ENCODE measurements at places on chromosomes 7 and 10.

- DNase-seq, result no peak
Observed at GRCh38 chr10:128804411-128804810, 662.6 kb upstream of the MGMT start.

DNA sequence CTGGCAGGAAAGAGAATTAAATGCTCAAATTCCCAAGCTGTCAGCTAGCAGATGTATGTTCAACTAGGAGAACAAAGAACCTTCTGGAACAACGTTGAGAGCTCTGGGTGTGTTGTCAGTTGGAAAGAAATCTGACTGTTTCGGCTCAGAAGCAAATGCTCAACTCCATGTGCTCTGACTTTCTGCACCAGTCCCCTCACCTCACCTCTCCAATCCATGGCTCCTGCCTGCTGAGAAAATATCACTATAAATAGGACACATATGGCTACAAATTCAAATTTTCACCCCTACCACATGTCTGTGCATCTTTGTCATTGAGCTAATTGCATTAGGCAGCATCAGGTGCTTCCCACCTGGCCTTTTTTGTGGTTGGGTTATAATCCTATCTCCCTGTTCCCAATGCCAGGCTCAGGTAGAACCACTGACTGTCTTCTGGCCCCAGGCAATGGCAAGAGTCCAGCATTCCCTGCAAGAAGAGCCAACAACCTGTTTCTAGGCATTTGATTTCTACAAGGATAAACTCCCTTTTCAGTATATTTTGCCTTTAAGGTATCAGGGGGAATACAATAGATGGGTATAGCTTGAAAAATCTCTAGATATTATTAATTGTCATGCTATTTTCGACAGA, 142.6 kb upstream of the LSM8 start:
- DNase-seq, result no peak

DNA sequence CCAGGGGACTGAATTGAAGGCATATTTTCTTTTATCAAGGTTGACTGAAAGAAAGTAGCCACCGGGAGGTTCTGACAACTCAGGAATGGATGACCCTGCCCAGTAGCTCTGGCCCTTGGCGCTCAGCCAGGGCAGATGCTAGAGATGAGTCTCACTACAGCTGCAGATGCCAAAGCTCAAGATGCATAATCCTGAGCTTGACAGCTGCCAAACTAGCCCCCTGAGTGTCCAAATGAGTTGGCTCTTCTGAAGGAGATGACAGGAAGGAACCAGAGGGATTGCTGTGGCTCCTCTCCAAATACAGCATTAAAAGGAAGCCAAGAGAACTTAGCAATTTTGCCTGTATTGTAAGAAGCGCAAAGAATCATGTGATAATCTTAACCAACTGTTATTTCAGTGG, 78.4 kb downstream of the NXPH1 start:
- no peak for DNase-seq

DNA sequence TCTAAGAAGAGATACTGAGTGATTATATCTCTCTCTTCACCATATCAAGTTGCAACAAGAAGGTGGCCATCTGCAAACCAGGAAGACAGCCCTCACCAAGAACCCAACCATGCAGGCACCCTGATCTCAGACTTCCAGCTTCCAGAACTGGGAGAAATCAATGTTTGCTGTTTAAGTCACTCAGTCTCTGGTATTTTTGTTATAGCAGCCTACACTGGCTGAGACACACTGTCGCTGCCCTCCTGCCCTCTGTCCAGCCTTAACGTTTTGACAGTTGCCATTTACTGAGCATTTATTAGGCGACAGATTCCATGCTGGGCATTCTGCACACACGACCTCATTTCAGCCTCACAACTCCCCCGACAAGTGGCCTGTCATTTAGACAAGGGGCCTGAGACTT, 9.5 kb upstream of the HMX3 start:
- DNase-seq, result no peak

GRCh38 chr10:4212111-4212630, 427.2 kb upstream of the KLF6 start:
- no peak for DNase-seq

GRCh38 chr7:158274404-158274811, 313.2 kb downstream of the PTPRN2 start:
- no peak for DNase-seq

DNA sequence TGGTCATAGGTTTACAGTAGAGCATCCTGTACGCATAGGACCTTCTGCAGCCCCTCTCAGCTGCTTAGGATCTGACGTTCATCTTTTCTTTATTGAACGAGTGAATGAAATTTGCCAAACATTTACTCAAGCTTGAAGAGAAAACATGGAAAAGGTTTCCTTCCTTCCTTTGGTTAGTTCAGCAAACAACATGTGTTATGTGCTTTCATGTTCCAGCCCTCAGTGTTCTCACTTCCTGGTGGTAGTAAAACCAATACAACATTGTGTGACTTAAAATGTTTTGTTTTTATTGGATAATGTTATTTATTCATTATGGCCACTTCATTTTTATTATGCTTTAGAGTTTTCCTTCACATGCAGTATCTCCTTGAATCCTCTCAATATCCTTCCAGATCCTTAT, 1.4 kb upstream of the CDCA7L start:
- no peak for DNase-seq

DNA sequence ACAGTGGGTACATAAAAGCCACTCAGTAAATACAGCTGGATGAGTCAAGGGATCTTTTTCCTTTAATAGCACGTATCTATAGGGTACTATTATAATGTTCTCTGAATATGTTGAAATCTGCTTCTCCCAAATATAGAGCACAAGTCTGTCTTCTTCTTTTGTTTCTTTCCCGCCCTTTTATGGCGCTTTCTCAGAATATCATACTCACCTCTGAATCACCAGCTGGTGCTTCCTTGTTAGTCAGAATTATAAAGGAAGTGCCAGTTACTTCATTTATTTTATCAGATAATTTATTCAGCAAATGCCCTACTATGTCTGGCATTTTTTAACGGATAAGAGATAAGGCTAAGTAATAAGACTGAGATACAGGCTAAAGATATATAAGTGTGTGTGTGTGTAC, 772.9 kb downstream of the SORCS3 start:
- DNase-seq, result no peak

- no peak for DNase-seq
Observed at GRCh38 chr7:28954946-28955345, 3.2 kb downstream of the TRIL start.

- DNase-seq, result no peak
Observed at GRCh38 chr10:17222329-17222728, 5.7 kb upstream of the VIM start.

GRCh38 chr10:317271-317769, 182.1 kb downstream of the ZMYND11 start:
- no peak for DNase-seq

DNA sequence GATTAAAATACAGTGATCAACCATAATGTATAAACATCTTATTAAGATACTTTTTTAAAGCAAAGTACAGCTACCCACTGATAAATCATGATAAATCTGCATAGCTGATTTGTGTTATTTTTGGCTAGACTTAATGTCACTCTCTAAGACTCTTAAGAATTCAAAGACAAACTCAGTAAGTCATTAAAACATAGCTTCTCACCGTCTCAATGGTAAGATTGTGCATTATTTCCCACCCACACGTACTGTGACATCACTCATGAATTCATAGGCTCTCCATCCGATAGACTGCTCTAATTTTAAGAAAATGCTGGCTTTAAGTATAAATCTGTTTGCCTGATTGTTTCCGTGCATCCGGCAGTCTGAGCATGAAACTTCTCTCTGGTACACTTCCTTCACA, 266.1 kb downstream of the GLI3 start:
- no peak for DNase-seq

- no peak for DNase-seq
Observed at GRCh38 chr7:14073543-14073942, 84.1 kb upstream of the ETV1 start.

DNA sequence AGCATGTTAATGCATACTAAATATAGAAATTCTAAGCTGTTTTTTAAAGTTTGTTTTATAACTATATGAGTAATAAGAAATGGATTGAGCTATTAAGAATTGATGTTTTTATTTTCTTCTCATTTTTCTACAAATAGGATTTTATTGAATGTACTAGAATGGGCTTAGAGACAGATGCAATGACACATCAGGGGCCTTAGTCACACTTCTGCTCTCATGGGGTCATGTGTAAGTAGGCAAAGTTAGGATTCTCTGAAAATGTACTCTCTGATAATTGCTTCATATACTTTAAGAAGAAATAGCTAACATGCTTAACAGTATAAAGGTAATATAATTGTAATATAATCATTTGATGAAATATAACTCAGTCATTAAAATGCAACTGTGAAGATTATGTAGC, 154.6 kb downstream of the ZNF438 start:
- no peak for DNase-seq

- DNase-seq, result no peak
Observed at GRCh38 chr10:73838008-73838567, 26.7 kb upstream of the NDST2 start.

DNA sequence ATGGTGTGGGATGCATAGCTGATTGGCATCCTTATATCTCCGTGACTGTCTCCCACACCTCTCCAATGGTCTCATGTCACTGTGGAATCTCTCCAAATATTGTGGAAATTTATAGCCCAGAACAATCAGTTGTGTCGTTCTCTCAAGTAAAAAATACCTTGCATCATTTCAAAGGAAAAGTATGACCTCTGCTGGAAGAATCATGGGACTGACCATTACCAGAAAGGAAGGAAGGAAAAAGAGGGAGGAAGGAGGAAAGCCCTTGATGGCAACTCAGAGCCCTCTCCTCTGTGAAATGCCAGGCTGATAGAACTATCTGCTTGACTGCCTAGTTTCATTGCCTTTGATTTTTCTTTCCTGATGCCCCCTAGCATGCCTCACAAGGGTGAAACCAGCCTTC, 76.3 kb downstream of the FOXI2 start:
- no peak for DNase-seq

GRCh38 chr7:57308631-57309408, 141.2 kb upstream of the ZNF716 start:
- no peak for DNase-seq

DNA sequence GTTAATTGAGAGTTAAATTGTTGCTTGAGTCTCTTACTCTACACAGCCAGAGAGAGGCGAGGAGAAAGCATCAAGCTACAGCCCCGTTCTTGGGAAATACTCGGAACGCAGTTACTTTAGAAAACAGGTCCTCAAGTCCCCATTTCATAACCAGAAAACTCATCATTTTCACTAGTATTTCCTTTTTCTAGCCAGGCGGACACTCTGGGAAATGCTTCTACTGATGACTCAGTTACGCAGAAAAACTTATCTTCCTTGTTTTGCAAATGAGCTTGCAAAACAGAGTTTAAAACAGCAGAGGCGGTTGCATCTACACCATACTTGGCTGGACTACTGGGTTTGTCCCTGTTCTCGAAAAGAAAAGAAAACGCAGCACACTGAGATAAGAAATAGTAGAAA, 111.4 kb upstream of the FGFR2 start:
- DNase-seq, result no peak

DNA sequence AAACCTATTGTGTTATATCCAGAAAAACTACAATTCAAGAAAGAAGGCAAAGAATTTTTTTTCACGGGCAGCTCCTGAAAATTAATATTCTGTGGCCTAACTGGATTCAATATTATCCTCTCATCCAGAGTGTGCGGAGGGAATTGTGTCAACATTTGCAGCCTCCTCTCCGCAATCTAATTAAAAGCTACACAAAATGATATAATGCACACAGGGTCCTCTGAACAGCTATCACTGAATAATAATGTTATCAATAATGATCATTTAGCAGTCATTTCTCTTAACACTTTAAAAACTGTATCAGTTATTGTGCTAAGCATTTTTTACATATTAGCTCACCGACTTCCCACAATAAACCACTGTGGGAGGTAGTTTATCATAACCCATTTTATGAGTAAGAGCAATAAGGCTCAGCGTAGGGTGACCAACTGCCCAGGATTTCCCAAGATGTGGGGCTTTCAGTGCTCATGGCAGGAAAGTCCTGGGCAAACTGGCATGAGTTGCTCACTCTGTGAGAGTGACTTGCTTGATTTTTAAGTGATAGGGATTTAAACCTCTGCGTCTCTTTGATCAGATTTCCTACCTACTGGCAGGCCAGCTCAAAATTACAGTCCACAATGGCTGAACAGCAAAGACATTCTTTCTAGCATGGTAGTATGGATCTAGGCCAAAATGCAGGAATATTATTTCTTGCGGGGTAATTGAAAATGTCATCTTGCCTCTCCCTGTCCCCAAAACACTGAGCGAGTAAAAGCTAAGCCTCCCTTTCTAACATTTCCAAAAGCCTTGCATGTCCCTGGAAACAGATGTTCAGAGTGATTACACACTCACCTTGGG, 65.7 kb downstream of the AOAH start:
- DNase-seq, result no peak

GRCh38 chr7:2503056-2503941, 16.3 kb upstream of the LFNG start:
- DNase-seq, result no peak

DNA sequence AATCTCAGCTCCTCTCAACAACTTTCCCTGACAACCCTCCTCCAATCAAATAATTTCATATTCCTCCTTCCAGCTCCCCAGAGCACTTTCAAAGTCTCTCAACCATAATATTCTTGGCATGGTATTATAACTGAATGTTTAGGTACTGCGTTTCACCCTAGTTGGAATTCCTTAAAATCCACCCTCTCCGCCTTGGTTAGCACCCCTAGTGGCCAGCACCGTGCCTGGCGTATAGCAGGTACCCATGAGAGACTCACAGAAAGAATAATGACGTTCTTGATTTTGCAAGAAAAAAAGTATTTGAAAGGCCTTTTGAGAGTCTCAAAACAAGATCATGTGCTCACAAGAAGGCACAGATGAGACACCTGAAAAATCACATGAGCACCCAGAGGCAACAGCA, 50.9 kb downstream of the GLI3 start:
- DNase-seq, result peak; percentile 24

DNA sequence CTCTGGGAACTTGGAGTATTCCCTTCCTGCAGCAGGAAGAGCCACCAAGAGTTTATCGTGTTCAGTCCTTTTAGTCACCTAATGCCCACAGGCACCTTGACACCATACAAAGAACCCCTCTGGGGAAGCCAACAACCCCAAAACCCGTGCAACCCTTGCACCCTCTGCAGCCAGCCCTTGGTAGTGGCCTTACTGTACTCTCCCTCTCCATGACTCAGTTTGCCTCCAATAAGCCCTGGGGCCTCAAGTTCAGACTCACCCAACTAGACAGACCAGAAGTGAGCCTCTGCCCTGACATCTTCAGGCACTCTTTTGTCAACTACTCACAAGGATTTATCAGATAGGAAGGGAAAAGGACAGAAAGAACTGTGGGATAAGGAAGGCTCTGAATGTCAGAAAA, 30.9 kb downstream of the KCNMA1 start:
- DNase-seq, result no peak

- no peak for DNase-seq
Observed at GRCh38 chr10:5560142-5560816, 35.5 kb downstream of the CALML3 start.

- DNase-seq, result no peak
Observed at GRCh38 chr10:43225004-43225786, 41.7 kb downstream of the RASGEF1A start.

GRCh38 chr7:4299431-4299830, 382.7 kb upstream of the FOXK1 start:
- DNase-seq, result no peak

DNA sequence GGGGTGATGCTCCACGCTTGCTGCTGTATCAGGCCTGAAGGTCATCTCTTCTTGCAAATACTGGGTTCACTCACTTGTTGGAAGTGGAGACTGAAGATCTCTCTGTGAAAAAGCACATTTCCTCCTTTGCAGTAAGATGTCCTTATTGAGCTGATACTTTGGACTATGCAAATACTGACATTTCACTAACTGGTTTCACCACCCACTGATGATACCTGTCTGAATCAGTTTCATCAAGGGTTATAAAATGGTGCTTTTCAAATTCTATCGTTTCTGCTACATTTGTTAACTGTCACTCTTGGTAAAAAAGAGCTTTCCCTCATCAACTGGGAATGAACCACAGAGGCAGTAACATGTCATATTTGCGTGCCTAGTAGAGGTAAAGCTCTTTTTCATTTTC, 35.5 kb downstream of the RAB19 start:
- DNase-seq, result no peak

Data from HuH-7 (cell line).